A375 (cell line): ENCODE measurements at places on chromosomes 6 and 20. TPM values are rescaled to one million over a fixed set of nuclear protein-coding genes. Genes with fewer than 3 reads are reported as not detected.

LAMP5 gene
- total RNA-seq = not detected in 2 replicates

CCDC170 gene
- total RNA-seq = 0.45 TPM in 1 of 2 replicates, not detected in the other

RNF39 gene
- total RNA-seq = not detected in 2 replicates

TAP2 gene
- 55.3 and 58.2 TPM in 2 replicates for total RNA-seq

MCM3 gene
- 139 and 164 TPM in 2 replicates for total RNA-seq
